ENCODE measurements at places on chromosomes 7 and 10.

GRCh38 chr10:116263870-116264655 lies 8.9 kb downstream of the GFRA1 start:
- DNase-seq, result no peak

DNA sequence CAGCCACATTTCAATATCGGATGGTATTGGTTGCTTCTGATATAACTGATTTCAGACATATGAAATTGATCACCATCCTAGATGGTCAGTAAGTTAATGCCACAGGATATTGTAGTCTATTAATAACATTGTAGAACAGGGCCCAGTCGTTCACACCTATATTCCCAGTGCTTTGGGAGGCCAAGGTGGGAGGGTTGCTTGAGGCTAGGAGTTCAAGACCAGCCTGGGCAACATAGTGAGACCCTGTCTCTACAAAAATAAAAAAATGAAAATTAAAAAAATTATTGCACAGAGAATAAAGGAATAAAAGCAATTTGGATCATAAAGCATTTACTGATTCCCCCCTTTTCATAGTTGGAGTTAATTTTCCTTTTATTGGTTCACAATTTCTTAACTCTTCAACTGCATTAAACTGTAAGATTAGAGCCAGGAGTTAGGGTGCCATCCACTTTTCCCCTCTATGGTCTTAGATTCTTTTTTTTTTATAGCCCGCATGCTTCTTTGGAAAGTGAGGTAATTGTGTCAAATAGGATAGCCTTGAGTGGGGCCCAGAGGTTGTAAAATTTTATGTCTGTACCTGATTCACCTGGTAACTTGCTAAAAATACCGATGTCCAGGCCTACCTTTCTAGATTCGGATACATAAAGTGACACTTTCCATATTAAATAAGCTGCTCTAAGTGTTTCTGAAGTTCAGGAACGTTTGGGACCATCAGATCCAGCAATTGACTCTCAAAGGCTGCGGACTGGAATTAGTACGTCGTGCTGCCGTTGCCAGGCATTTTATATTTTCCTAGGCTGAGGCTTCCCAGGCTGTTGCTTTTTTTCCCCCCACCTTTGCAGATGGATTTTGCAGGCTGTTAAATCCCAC lies 24.7 kb downstream of the ADK start:
- DNase-seq, result no peak

DNA sequence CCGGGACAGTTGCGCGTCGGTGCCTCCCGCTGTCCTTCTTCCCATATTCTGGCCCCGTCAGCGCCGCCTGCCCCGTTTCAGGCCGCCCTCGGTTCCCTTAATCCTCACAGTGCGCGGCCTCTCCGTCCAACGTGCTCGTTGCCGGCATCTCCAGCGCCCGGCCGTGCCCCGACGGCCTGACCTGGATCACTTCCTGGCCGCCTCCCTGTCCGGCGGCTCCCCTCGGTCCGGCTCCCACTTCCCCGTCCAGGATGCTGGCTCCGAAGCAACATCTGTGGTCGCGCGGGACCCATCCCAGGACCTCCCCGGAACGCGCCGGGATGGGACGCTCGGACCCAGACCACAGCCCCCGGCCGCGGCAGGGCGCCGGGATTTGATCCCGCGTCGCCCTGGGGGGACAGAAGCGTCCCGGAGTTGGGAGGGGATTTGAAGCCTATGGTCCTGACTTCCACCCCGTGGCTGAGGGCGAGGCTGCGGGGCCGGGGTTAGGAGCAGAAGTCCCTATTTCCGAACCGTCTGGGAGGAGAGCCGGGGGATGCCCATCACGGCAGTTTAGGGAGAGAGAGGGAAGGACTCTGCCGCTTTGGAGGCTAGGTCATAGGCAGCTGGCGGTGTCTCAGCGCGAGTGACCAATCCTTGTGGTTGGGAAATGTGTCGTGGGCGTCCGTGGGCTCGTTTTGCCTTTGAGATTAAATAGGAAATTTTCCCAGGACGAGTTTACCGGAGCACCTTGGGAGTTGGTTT lies 53.8 kb downstream of the KCTD7 start:
- DNase-seq, result no peak

- no peak for DNase-seq
Observed at GRCh38 chr10:31395695-31396094, 76.7 kb downstream of the ZEB1 start.

DNA sequence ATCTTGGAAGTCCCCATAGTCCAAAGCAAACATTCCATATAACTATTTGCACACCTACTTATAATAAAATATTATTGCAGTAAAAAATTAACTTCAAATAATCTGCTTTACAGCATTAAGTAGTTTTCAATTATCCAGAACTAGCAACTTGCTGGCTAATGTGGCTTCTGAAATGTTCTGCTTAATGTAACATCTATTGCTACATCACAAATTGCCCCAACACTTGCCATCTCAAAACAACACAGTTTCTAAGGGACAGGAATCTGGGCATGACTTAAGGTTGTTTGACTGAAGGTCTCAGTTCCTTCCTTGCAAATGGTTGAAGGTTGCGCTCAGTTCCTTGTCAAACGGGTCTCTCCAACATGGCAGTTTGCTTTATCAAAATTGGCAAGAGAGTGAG lies 378.5 kb upstream of the SEMA3C start:
- no peak for DNase-seq

All from activated gamma-delta T cell (primary cell).